ENCODE measurements at places on chromosomes 1 and 21.

DNA sequence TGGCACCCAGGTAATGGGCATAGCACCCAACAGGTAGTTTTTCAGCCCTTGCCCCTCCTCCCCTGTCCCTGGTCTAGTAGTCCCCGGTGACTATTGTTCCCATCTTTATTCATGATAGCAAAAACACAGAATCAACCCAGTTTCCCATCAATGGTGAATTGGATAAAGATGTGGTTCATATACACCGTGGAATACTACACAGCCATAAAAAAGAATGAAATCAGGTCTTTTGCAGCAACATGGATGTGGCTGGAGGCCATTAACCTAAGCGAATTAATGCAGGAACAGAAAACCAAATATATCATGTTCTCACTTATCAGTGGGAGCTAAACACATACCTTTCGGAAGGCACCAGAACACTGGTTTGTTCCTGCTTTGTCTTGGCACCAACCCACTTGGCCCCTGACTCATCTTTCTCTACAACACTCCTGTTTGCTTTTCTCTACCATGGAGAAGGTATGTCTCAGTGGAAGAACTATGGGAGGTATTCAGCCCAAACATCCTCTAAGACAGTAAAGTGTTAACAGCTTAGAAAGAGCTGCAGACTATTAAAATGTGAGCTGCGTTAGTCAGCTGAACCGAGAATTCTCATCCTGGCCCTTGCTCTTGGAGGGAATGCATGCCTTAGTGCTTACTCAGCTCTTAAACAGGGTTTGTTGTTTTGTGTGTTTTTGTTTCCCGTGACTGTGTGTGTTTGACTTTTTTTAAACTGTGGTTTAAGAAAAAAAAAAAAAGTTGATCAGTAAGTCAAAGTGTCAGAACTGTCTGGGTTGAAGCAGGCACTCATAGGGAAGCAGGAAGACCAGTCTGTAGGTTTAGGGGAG is 203.0 kb downstream of the TOMM20 start:
- peak; percentile 97 for DNase-seq

DNA sequence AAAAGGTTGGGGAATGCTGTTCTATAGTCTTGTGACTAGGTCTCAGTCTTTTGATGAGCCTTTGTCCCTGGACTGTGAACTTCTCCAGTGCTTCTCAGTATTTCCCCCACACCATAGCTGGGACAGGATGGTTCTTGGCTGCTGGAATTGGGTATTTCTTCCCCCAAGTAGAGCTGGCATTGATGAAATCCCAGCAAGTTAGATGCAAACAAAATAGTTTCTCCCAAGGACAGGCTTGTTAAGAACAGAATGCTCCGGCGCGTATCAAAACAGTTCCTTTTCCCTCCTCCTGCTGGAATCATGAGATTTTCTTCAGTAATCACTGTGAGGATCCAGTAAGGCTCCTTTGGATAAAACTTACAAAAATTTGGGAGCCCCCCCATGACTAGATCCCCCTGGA is 162.6 kb downstream of the PIK3R3 start:
- DNase-seq, result no peak

DNA sequence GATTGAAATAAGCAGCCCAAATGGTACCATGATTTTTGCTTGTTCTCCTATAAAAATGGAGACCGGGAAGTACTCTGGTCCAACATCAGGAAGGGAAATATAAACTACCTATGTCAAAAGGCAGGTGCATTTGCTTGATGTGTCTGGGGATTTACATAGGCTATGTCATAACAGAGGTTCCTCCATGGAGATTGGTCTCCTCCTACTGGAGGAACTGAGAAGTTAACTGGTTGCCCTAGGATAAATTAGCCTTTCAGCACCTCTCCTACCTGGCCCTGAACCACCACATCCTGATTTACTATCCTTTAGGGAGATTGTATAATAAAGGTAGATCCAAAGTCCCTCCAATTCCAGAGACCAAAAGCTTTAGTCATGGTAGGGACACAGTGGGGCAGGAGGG is 1109.3 kb upstream of the B3GALT2 start:
- DNase-seq, result no peak

DNA sequence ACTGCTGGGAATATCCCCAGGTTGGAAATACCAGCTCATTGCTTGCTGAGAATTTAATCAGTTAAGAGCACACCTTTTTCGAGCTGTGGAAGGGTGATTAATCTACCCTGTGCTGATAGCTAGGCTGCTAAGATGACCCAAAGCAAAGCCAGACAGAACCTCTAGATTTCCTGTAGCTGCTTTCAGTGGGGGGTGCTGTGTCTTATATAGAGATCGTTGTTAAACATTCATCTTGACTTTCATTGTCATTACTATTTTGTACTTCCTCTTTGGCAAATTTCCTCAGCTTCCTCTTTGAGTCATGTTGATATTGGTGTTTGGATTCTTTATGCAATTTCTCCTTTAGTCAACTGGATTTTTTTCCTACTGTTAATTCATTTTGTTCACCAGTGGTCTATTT is 155.3 kb downstream of the DISC1 start:
- DNase-seq, result no peak

GRCh38 chr1:57258557-57259325 is 165.1 kb downstream of the DAB1 start:
- no peak for DNase-seq

- DNase-seq, result peak; percentile 92
These were observed 144.5 kb upstream of the SMYD2 start for GRCh38 chr1:214136324-214136919.

GRCh38 chr1:28163496-28164161 is 12.9 kb downstream of the PTAFR start:
- no peak for DNase-seq

DNA sequence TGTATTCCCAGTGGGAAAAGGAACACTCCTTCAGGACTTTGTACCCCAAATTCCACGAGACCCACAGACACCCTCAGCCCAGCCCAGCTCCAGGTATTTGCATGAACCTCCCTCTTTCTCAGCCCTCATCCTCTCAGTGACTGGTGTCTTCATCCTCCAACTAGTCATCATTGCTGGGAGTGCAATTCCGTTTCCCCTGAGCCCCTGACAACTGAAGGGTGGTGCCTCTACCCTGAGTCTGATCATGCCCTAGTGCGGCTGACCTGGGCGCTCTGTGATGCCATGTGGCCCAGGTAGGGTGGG is 3.8 kb upstream of the ZNF692 start:
- no peak for DNase-seq

- peak; percentile 50 for DNase-seq
These were observed 252.0 kb downstream of the PTBP2 start for GRCh38 chr1:96973605-96974004.

GRCh38 chr1:187819086-187819485 is 990.3 kb downstream of the PLA2G4A start:
- DNase-seq, result no peak

DNA sequence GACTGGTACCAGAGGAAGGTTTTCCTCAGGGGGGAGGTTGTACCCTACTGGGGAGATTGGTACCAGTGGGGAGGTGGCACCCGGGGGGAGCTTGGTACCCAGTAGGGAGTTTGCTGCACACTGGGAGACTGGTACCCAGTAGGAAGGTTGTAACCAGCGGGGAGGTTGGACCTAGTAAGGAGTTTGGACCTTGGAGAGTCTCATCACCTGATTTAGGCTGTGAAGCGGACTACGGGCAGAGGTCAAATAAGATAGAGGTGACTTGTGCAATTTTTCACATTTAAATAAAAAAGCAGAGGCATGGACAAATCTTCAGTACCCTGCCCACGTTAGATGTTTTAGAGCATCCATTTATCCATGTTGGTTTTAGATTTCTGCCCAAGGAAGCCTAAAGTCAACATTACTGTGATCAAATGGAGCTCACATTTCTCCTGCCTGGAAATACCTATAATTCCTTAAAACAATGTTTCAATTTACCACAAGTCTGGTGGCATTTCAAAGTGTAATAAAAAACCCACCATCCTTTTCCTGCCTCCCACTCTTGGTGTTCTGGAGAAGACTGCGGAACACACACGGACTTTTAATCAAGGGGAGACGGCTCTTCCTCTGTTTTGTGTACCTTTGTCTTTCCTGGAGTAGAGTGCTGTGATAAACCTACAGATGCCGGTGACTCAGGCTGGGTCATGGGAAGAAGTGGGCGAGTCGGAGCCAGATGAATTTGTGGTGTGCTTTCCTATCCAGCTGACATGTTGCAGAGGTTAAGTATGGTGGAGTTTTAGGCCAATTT is 36.2 kb upstream of the MRPS6 start:
- no peak for DNase-seq

DNA sequence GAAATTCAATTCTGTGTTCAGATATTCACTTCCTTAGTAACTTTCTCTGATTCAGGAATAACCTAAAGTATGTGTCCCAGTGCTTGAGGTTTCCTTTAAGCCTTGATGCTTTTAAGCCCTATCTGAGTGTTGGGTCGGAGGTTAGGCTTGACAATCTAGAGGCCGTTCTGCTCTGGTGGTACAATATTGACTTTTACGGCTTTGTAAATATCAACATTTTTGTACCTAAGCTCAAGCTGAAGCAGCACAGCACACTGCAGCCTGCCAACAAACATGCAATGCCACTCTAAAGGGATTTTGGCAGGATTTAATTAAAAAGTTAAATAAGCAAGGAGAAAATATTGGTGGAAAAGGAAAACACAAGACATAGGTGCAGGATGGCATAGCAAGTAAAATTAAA is 279.2 kb downstream of the NEGR1 start:
- no peak for DNase-seq

- DNase-seq, result peak; percentile 89
These were observed 40.3 kb downstream of the PLEKHA6 start for GRCh38 chr1:204319462-204319861.

DNA sequence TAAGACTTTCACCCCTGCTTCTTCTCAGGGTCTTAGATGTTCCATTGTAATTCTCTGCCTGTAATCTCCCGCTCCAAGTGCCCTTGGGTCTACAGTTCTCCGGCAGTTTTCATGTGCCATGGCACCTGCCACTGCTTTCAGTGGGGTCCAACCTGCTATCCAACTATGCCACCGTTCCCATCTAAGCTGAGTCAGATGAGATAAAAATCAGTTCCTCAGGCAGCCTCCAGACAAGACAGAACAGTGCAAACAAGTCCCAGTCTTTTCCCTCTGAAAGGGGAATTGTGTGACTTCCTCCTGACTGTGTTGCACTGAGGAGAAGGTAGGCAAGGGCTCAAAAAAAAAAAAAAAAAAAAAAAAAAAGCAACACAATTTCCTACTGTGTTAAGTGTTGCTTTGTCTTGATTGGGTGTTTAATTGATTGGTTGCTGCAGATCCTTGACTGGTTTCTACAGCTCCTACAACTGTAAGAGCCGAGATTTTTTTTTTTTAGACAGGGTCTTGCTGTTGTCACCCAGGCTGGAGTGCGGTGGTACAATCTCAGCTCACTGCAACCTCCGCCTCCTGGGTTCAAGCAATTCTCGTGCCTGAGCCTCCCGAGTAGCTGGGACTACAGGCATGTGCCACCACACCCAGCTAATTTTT is 50.7 kb downstream of the EBNA1BP2 start:
- DNase-seq, result no peak

DNA sequence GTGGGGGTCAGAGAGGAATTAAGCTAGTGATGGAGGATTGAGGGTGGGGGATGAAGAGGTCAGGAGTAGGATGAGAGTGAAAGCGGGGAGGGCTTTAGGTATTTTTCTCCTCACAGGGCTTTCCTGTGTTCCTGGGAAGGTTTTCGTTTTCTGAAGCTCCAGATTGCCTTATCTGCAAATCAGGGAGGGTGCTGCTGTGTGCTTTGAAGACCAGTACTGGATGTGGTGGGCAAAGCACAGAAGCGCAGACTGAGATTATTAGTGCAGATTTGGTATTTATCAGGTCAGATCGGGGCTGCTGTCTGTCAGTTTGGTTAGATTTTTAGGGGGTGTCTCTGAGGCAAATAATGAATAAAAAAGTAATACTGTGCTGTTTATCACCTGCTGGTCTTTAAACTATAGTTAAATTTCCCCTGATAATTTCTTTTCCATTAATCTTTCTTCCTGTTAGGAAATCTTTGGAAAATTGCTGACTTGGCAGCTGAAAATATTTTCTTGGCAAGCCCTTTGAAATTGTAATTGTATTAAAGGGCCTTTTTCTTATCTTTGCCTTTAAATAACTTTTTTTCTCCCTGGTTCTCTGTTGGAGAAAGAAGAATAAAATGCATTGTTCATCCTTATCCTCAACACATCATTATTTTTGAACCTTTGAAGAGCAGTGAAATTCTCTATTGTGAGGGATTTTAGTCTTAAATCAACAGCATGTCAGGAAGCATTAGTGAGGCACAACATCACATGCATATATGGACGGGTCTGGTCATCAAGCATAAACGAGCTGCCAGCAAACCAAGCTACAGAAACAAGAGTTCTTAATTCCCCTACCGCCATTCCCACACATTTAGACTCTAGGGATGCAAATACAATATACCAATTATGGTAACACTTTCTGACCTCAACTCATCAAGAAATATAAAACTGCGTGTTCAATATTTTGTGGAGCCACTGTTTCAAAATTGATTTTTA is 139.6 kb downstream of the S1PR1 start:
- no peak for DNase-seq

- DNase-seq, result no peak
These were observed 28.1 kb downstream of the RUNX3 start for GRCh38 chr1:24901791-24902470.

- no peak for DNase-seq
These were observed 109.4 kb downstream of the TLR5 start for GRCh38 chr1:223033658-223034057.

GRCh38 chr1:206909161-206909882 is 12.1 kb downstream of the IL24 start:
- no peak for DNase-seq

DNA sequence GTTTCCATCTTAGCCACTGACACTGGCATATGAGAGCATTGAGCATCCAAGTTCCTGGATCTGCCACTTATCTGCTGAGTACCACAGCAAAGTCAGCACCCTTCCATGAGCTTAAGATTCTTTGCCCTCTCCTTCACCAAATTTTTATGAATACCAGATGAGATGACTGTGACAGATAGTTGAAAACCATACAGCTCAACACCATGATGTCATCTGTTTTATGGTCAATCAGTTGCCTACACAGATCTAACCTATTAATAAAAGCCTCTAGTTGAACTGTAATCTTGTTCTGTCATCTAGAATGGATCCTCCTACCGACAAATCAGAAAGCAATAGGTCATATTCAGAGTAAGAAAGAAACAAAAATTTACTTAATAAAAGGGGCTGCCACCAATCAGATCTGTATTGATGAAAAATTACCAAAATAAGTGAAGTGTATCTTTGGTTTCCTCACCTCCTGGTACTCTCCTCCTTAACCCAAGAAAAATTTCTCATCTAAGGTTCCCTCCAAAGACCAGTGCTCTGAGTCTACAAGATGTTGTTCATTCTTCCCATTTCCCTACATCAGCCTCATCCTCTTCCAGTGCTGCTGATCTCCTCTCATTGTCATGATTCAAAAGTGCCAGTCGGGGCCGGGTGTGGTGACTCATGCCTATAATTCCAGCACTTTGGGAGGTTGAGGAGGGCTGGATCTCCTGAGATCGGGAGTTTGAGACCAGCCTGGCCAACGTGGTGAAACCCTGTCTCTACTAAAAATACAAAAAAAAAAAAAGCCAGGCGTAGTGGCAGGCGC is 138.8 kb upstream of the CTTNBP2NL start:
- DNase-seq, result no peak

All from RPMI7951 (cell line).